ENCODE measurements at places on chromosomes 7 and 10.

- DNase-seq: no peak
These were observed 16.7 kb downstream of the POR start for GRCh38 chr7:75931680-75932079.

DNA sequence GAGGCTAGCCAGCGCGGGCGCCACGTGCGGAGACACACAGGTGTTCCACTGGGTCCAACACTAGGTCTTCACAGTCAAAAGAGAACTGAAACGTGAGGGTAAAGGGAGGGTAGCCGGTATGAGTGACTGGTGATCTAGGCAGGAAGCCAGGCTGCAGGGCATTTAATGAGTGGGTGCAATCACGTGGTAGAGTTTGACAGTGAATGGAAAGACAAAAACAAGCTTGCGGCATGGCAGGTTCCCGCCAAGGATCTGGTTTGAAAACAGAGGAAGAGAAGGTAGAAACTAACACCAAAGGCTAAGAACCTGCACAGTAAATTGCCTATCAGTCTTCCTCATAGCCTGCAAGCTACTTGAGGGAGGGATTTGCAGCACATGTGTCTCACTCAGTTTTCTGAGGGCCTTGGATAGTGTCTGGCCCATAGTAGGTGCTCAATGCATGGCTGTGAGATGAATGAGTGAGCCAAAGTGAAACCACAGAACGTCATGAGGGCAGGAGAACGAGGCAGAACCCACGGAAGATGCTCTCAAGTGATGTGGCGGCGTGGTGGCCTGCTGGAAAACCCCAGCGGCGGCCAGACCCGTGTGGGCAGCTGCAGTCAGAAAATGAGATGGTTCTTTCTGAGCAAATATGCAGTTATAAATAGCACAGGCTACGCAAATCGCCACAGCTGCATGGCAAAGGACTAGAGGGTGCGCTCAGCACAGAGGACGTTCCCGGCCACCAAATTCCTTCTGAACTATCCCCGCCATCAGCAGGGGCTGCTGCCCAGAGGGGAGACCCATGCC, 183.6 kb upstream of the NFE2L3 start:
- no peak for DNase-seq

GRCh38 chr7:66766041-66766440, 25.5 kb downstream of the RABGEF1 start:
- DNase-seq: no peak

GRCh38 chr7:69651101-69651590, 52.9 kb downstream of the AUTS2 start:
- DNase-seq: no peak

- no peak for DNase-seq
These were observed 174.7 kb upstream of the TNRC18 start for GRCh38 chr7:5598261-5598761.

- no peak for DNase-seq
These were observed 7.8 kb upstream of the COMMD3 start for GRCh38 chr10:22308390-22308789.

GRCh38 chr7:33072471-33072870, 9.9 kb upstream of the NT5C3A start:
- DNase-seq: no peak

DNA sequence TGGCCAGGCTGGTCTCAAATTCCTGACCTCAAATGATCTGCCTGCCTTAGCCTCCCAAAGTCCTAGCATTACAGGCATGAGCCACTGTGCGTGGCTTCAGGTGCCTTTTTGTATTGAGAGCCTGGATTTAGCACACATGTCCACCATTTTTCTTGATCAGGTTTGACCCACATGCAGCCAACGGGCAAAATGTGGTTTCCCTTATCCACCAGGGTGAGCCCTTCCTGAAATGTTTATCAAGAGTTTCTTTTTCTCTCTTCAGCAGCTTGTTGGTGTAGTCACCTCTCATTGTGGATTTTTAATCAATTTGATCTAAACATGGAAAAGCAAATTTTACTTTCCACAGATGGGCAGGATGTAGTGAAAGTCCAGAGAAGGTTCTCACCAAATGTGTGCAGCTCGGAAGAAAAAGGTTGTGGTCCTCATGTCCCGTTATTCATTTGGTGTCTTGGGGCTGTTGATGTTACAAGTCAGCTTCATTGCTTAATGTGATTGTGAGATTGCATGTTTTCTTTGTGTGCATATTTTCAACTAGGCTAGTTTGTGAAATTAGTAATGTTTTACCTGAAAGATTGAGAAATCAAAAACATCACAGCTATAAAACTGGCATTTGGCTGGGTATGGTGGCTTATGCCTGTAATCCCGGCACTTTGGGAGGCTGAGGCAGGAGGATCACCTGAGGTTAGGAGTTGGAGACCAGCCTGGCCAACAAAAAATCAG, 28.9 kb downstream of the GUSB start:
- no peak for DNase-seq

- no peak for DNase-seq
These were observed 85.8 kb upstream of the NAMPT start for GRCh38 chr7:106370542-106370941.
